ENCODE measurements at places on chromosomes 12 and 14.

GRCh38 chr12:562634-563033 lies 100.6 kb downstream of the NINJ2 start:
- no peak for DNase-seq

DNA sequence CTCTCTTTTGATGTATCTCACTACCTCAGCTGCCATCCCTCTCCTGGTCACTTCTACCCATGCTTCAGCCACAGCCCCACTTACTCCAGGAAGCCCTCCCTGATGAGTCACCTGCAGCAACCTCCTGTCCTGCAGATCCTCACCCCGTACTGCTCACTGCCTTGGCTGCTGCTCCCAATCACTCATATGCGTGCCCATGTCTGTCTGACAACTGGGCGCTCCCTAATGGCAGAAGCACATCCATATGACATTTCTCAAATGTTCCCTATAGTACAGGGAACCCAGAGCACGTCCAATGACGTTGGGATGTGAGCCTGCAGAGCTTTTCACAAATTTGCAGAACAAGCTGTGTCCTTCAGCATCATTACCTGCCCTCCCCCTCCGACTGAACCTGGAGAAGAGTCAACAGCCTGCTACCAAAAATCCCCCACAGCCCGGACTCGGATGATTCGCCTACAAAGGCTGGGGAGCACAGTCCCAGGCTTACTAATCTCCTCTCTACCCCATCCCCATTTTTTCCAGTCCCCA lies 90.0 kb downstream of the SINHCAF start:
- DNase-seq: no peak

GRCh38 chr14:96631030-96631429 lies 128.8 kb downstream of the PAPOLA start:
- no peak for DNase-seq

- DNase-seq: no peak
Measured at GRCh38 chr12:122413516-122414404, 8.7 kb downstream of the CLIP1 start.

DNA sequence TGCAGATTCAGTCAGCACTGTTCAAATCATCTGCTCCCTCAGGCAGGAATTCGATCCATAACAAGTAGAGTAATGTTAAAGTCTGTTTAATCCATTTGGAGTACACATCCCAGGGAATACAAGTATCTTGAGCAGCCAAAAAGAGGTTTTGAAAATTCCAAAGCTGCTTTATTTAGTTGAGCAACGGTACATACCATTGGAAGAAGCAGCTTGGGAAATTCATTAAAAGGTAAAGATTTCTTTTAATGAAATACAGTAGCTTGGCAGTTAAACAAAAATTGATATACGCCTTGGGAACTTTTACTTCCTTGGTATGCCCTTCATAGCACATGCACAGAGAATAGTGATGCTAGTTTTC lies 153.8 kb downstream of the LRIG3 start:
- no peak for DNase-seq

GRCh38 chr14:21257394-21257909 lies 11.8 kb downstream of the HNRNPC start:
- DNase-seq: no peak

DNA sequence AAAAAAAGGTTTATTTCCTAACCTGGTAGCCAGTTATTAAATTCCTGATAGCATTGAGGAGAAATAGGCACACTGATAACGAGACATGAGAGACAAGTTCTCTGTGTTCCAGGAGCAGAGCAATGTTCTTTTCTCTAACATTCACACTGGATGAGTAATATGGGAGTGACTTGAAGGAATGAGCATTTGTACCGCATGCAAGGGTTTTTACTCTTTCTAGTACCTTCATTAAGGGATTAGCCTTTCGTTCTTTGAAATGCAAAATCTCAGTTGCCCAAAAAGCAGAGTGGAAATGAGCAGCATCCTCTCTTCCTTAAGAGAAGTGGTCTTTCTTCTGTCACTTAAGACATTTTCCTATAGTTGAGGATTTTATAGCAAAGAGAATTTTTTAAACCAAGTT lies 54.7 kb downstream of the FGD4 start:
- peak; percentile 20 for DNase-seq

- no peak for DNase-seq
Measured at GRCh38 chr14:60184146-60184904, 19.1 kb upstream of the DHRS7 start.

DNA sequence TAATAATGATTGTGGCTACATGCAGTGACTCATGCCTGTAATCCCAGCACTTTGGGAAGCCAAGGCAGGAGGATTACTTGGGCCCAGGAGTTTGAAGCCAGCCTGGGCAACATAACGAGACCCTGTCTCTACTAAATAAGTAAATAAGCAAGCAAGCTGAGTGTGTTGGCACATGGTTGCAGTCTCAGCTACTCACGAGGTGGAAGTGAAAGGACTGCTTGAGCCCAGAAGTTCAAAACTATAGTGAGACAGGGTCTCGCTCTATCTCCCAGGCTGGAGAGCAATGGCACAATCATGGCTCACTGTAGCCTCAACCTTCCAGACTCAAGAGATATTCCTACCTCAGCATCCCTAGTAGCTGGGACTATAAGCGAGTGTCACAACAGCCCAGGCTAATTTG lies 64.7 kb downstream of the RPS6KA5 start:
- DNase-seq: no peak

- no peak for DNase-seq
Measured at GRCh38 chr12:105547786-105548185, 217.3 kb downstream of the C12orf75 start.

DNA sequence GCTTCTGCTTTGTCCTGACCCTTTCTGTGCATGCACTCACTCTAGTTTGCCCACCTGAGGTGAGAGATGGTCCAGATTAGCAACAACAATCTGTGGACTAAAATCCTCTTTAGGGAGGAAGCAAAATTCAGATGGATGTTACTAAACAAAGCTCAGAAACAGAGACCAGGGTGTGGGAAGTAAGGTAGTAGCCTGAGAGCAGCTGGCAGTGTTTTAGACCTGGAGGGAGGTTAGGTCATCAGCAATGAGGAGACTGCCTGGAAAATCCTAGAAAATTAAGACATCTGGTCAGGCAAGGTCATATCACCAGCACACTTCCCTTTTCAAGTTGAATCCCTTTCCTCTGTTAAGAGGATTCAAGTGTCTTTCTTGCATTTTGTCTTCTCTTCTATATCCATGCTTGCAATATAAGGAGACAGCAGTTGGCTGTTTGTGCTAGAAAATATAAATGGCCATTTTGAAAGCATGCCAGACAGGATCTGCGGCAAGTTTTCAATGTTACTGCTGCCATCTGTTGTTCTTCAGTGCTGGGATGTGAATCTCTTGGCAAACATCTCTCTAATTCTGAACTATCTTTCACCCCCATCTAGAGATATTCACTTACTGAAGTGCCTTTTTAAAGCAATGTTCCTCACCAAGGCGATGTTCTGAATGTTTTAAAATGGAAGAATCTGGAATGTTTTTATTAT lies 266.4 kb downstream of the NAV3 start:
- DNase-seq: peak; percentile 27

- no peak for DNase-seq
Measured at GRCh38 chr14:30305346-30305745, 253.6 kb upstream of the G2E3 start.
